Left renal cortex interstitium (tissue), 4 donors: ENCODE measurements at places on chromosomes 11 and 22.

DNA sequence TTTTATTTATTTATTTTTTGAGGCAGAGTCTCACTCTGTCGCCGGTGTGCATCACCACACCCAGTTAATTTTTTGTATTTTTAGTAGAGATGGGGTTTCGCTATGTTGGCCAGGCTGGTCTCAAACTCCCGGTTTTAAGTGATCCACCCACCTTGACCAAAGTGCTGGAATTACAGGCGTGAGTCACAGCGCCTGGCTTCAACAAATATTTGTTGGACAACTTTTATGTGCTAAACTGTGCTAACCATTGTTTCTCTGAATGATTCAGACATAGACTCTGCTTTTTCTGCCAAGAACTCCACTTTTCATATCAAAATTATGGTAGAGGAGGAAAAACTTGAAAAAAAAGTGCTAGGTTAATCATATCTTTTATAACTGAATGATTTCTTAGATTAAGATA, 36.3 kb downstream of the MMP7 start:
- DNase-seq = no peak

DNA sequence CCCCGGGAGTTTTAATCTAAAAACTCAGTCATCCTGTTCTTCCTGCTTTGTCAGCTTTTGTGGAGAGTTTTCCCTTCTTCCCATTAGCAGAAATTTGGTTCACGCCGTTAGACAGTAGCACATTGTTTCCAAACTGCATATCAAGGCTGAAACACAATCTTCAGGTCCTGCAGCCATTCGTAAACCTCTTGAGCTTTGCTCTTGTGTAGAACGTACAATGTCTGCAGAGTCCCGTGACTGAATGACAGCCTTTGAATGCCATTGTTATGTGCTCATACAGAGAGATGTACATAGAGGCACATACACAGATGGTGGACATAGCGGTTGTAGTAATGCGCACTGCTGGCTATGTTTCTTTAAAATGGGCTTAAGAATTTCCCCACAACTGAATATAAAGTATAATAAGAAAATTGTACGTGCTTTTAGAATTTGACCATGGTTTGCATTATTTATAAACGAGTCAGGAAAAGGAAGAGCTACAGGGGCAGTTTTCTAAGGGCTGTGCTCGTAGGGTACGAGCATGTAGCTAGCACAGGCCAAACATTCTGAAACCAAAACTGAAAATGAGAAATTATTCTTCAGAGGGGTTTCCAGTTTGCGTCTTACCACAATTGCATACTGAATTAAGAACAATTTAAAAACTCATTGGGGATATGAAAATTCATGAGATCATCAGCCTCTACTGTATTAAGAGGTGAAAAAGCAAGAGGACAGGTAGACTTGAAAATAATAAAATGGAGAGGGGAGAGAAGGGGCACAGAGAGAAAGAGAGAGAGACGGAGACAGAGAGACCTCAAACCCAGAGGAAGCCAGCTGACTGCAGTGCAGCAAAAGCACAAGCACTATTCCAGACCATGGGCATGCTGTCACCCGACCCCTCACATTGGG, 310.1 kb downstream of the CADM1 start:
- no peak for DNase-seq

DNA sequence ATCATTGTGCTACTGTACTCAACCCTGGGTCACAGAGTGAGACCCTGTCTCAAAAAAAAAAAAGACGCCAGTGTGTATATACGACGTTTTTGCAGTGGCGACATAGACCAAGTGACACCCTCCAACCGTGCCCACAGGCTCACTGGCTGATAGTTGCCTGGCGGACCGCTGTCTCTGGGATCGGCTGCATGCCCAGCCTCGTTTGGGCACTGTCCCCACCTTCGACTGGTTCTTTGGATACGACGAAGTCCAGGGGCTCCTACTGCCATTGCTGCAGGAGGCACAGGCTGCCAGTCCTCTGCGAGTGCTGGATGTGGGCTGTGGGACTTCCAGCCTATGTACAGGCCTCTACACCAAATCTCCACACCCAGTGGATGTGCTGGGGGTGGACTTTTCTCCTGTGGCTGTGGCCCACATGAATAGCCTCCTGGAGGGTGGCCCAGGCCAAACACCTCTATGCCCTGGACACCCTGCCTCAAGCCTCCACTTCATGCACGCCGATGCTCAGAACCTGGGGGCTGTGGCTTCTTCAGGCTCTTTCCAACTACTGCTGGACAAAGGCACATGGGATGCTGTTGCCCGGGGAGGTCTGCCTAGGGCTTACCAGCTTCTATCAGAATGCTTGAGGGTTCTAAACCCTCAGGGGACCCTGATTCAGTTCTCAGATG, 1.3 kb downstream of the CSKMT start:
- DNase-seq = no peak

DNA sequence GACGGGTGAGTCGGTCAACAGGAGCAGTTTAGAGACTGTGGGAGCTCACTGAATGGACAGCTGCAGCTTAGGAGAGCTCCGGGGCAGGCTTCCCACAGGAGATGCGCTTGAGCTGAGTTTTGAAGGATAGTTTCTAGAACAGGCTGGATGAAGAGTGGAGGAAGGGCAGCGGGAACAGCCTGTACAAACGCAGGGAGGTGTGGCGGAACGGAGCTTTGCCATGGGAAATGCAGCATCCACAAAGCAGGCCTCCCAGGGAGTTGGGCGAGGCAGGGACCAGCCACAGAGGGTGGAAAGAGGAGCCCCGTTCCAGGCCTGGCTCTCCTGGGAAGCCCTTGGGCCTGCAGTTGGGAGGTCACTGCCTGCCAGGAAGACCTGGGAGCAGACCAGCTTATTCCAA, 26.8 kb upstream of the TEF start:
- DNase-seq = no peak

DNA sequence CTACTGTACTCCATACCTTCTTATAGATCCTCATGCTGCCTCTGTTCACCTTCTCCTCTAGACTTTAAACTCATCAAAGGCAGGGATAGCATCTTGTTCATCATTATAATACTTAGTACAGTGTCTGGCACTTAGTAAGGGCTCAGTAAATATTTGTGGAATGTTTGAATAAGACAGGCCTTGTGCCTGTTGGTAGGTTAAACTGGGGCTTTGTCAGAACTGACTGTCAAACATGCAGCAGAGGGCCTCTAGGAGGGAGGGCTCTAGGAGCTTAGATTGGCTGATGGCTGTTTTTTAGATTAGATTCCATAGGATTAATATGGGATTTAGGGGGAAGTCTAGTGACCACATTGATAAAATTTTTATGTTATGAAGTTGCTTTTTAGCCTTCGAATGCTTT, 70.8 kb downstream of the RNF169 start:
- no peak for DNase-seq

- no peak for DNase-seq
Observed at GRCh38 chr11:69381681-69382130, 87.8 kb downstream of the MYEOV start.

- no peak for DNase-seq
Observed at GRCh38 chr11:65981101-65981740, 19.7 kb downstream of the SART1 start.

GRCh38 chr22:35043252-35043933, 22.6 kb upstream of the ISX start:
- DNase-seq = no peak

DNA sequence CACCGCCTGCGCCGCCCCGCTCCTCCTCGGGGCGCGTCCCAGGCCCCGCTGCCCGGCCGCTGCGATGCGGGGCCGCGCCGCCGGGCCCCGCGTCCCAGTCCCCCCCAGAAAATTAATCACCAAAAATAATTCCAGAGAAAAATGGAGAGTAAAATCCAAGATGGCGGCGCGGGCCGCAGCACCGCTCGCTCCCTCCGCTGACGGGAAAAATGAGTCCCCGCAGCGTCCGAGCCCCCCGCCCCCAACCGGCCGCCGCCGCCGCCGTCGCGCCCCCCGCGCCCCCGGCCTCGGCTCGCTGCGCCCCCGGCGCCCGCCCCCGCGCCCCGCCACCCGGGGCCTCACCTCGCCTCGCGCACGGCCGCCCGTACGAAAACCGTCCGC, at the start of gene KMT5B:
Gene KMT5B (minus strand): TSS at position 162 of the 381 bp plus-strand sequence. CDS start 23,220 bp downstream, outside the sequence.
- DNase-seq = no peak

DNA sequence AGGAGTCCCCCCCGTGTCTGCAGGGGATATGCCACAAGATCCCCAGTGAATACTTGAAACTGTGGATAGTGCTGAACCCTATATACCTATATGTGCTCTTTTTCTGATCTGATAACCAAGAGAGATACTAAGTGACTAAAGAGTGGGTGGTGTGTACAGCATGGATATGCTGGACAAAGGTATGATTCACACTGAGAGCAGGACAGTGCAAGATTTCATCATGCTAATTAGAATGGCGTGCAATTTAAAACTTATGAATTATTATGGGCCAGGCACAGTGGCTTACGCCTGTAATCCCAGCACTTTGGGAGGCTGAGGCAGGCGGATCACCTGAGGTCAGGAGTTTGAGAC, 90.2 kb upstream of the ALKBH3 start:
- no peak for DNase-seq

- DNase-seq = no peak
Observed at GRCh38 chr11:270451-271318, 7.5 kb upstream of the NLRP6 start.

- DNase-seq = no peak
Observed at GRCh38 chr22:46031066-46031465, 54.1 kb upstream of the WNT7B start.

DNA sequence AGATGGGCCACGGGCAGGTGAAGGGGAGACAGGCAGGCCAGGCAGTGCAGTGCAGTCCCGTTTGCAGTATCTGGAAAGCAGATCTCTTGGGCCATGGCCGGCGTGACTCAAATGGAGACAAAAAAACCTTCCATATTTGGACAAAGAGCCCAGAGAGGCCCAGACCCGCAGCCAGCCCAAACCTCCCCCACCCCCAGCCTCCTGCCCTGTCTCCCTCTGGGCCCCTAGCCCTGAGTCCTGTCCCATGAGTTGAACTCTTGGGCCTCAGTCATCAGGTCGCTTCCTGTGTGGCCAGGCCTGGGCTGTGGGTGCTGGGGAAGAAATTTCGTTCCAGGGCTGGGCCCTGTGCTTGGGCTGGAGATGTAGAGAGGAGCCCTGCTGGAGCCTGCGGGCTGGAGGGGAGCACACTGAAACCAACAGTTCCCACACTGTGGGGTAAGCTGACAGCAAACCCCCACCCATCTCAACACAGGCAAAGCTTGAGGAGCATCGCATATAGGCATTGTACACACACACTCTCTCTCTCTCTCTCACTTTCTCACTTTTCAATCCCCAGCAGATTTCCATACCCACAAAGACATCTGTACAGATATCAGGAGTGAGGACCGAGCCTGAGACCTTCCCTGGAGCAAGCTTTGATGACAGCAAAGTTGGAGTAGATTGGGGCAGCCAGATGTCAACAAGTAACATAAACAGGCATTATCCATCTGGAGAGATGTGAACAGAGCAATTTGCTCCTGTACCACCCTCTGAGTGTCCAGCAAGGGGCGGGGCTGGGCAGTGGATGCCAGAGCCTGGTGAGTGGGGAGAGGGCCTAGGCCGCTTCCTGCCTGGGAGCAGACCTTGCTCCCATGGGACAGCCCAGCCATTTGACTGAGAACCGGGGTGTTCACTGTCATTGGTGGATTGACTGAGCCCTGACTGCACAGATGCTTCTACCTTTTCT, 17.2 kb downstream of the ARHGEF17 start:
- DNase-seq = no peak

GRCh38 chr11:114277637-114278341, 18.4 kb upstream of the NNMT start:
- DNase-seq = no peak

- DNase-seq = no peak
Observed at GRCh38 chr11:130915603-130916237, 559 bp downstream of the SNX19 start.

DNA sequence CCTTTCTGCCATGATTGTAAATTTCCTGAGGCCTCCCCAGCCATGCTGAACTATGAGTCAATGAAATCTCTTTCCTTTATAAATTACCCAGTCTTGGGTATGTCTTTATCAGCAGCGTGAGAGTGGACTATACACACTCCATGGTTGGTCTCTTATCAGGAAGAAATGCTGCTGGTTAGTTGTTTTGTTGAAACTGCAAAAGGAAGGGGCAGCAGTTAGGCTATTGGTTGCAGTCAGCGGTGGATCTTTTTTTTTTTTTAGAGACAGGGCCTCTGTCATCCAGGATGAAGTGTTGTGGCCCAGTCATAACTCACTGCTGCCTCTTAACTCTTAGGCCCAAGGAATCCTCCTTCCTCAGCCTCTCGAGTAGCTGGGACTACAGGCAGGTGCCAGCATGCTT, 51.7 kb downstream of the HSD17B12 start:
- no peak for DNase-seq

DNA sequence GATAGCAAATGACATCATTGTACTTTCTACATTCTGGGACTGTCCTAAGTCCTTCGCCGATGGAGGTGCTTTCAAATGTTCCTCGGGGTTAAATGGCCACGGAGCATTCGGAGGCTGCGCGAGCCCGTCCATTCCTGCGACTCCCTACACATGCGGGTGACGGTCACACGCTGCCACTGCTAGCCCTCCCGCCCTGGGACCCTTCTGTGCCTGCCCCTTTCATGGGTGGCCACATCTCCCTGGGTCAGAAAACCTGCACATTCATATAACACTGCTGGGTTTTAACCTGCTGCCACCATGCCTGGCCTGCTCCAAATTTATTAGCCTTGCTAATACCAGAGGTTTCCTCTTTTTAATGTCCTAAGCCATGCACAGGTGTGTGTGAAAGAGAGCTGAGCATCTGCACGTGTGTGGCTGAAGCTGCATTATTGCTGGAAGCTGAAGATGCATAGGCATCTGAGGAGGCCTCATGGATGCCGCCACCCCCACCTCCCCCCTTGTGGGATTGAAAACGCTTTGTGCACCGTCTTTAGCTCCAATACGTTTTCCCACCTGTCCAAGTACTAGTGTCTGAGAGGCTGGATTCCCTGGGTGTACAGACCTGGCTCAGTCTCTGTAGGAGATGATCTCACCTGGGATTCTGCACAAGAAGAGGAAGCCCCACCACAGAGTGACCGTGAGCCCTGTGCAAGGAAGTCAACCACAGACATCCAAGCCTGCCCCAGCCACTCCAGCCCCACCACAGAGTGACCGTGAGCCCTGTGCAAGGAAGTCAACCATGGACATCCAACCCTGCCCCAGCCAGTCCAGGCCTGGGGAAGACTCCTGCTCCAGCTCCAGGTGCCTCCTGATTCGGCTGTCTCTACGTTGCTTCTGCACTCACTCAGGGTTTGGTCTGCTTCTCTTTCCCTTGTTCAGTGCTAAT, 626.4 kb downstream of the BRD1 start:
- no peak for DNase-seq

GRCh38 chr11:8384199-8384821, 120.6 kb upstream of the LMO1 start:
- DNase-seq = peak; percentile 36

DNA sequence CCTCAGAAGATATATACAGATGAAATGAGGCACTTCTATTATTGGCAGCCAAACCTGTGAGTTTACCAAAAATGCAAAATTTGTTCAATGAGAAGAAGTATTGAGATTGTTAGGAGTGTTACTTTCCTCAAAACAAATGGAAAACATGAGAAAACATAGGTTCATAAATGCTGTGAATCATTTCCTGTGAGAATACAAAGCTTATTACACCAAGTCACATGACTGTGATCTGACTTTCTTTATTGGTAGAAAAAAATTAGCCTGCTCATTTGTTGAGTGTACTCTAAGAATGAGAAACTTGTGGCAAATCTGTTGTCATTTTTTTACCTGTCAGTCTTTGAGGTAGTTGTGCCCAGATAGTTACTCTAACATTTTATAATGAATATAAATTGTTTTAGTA, 215.1 kb downstream of the TMEM135 start:
- DNase-seq = no peak
